T-helper 9 cell (primary cell): ENCODE measurements at places on chromosomes 2 and 18.
A peak's percentile ranks its signal among the peaks of the same experiment; 100 is the strongest.

- no peak for DNase-seq
Observed at GRCh38 chr2:179677746-179678505, 183.5 kb downstream of the ZNF385B start.

DNA sequence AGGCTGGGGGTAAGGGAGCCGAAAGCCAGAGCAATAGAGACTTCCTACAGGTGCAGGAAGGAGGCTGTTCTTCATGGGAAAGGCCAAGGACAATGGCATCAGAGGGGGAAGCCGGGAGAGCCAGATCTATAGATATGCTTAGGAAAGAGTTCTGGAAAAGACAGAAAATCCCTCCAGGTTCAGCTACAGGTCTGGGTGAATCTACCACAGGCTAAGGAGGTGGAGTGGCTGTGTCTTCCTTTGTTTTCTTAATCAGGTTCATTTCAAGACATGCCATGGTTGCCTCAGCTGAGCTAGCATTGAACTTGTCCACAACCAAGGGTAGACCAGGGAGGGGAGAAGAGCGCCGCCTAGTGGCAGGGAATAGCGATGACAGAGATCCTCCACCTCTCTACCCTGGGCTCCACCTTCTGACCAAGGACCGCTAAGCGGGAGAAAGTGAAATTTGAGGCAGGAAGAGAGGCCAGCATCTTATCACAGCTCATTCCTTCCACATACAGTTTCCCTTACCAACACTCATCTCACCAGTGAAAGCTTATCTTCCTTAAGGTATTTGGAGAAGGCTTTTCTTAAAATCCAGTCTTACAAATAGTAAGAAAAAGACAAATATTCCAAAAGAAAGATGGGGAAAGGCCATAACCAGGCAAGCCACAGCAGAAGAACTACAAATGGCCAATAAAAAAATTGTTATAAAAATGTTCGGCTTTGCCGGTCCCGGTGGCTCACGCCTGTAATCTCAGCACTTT lies 74.2 kb downstream of the VIT start:
- peak; percentile 26 for DNase-seq

DNA sequence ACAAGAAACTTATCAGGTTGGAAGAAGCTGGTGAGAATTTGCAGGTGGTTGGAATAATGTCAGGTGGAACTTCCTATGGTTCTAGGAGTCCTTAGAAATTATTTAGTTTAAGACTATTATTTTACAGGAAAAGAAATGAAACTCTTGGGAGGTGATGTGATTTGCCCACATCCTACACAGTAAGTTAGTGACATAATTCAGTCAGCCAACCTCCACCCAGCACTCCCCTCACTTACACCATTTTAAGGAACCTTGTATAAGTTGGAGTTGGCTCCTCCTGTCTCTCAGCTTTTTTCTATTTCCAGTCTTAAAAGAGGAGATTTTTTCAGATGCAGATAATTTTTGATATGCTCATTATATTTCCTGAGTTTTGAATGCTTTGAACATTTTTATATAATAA lies 86.4 kb downstream of the SKA1 start:
- DNase-seq: no peak

GRCh38 chr2:196891136-196891535 lies 35.4 kb downstream of the PGAP1 start:
- no peak for DNase-seq

DNA sequence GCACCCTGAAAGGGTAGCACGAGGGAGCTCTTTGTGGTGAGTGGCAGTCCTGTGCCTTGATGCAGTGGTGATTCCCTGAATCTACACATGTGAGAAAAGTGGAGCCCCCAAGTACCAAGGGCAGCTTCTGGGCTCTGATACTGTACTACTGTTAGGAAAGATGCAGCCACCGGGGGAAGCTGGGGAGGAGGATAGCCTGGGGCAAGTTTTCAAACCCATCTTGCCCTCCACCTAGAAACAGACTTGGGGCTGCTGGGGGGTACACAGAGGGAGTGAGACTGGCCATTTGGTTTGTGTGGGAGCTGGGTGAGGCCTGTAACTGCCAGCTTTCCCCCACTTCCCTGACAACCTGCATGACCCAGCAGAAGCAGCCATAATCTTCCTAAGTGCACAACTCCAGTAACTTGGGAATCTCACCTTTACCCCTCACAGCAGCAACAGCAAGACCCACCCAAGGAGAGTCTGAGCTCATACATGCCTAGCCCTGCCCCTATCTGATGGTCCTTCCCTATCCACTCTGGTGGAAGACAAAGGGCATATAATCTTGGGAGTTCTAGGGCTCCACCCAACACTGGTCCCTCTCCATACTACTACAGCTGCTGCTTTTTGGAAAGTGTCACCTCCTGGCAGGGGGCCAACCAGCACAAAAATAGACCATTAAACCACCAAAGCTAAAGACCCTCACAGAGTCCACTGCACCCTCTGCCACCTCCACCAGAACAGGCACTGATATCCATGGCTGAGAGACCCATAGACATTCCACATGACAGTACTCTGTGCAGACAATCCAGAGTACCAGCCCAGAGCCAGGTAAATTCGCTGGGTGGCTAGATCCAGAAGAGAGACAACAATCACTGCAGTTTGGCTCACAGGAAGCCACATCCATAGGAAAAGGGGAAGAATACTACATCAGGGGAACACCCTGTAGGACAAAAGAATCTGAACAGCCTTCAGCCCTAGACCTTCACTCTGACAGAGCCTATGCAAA lies 8.2 kb downstream of the MALL start:
- DNase-seq: no peak

GRCh38 chr2:233410196-233410760 lies 56.0 kb downstream of the DGKD start:
- DNase-seq: no peak

DNA sequence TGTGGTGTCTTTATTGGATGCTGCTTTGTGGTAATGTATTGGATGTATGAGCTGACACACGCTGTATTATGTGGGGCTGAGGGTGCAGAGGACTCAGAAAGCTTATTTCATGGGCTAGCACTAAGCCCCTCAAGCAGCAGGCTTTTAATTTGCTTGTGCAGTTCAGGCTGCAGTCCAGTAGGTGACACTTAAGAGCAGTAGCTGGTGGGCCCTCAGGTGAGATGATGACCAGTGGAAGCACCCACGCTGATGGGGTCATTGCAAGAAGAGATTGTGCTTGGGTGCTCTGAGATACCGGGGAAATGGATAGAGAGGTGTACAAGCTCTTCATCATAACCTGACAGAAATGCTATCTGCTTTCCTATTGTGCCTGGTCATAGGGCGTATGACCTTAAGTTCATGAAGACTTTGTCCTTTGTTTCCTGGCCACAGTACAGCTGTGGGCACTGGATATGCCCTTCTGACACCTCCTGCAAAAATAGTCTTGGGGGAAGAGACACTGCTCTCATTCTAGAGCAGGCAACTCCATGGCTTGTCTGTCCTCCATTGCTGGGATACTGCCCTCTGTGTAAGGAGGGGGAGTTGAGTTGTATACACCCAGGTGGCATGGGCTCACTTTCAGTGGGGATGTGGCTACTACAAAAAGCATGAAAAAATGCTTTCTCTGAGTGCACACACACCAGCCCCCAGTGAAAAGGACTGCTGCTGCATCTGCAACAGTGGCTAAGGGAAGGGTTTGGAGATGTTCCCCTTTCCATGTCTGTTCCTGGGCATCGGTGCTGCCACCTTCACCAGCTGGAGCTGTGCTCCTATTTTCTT lies 205.7 kb upstream of the ZSWIM2 start:
- DNase-seq: no peak

DNA sequence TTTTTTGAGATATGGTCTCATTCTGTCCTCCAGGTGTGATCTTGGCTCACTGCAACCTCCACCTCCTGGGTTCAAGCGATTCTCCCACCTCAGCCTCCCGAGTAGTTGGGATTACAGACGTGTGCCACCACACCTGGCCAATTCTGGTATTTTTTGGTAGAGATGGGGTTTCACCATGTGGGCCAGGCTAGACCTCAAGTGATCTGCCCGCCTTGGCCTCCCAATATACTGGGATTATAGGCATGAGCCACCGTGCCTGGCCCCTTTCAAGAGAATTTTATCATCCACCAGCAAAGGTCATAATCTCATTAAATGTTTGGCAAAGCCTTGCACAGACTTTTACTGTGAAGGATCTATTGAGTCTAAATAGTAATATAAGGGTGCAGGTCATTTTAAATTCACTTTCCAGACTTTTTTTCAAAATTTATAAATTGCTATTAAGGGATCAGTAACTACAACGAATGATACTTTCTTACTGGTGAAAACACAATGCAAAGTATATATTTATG lies 2.5 kb downstream of the HADHA start:
- no peak for DNase-seq

- no peak for DNase-seq
Observed at GRCh38 chr2:12207491-12207890, 461.1 kb downstream of the LPIN1 start.

GRCh38 chr2:195612611-195613495 lies 44.2 kb upstream of the SLC39A10 start:
- no peak for DNase-seq

GRCh38 chr2:217142649-217143266 lies 282.9 kb upstream of the TNP1 start:
- DNase-seq: no peak
